ENCODE measurements at places on chromosomes 4 and X. TPM values are rescaled to one million over a fixed set of nuclear protein-coding genes. Genes with fewer than 3 reads are reported as not detected.

DNA sequence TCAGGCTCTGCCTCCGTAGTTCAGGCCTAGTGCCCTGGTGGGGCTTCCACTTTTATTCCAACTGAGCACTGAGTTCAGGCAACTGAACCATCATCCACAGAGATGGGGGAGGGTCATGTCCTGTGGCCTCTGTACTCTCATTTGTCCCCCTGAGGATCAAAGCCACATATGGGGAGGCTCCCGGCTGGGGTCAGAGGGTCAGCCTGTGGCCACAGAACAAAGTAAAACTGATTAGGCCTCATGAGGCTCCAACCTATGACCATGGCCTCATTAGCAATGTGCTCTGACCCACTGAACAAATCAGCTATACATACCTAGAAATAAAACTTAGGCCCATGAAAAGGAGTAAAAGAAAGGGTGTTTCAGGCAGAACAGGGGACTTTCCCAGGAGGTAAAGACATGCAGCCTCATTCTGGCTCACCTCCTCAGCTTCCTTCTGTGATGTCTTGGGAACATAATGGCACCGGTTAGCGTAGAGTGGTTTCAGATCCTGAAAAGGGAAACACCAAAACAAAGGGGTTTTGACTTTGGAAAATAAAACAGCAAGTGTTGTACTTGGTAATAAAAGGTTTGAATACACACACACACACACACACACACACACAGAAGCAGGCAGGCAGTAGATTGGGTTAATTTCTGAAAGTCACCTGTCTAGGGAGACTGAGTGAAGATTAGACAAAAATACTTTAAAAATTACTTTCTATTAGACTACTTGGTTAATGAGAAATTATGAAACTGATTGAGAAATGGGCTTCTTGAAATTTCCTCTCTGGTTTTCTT, 24.3 kb downstream of the TMEM255A start:
- no peak for DNase-seq

GRCh38 chr4:107453987-107454386, 266.0 kb downstream of the PAPSS1 start:
- no peak for DNase-seq

DNA sequence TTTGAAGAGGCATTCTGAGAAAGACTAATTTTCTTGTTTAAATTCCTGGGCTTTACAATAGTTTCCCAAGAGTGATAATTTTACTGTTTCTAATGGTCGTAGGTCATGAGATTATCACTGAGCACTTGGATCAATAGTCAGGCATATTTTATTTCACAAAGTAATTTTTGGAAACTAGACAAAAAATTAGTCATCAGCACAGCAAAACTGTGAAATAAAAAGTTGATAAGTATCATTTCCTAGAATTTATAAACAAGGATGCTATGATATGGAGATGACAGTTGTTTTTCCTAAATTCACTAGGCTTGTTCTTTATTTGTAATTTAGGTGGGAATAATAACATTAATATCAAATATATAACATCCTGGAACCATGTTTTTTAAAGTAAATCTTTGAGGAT, 33.0 kb downstream of the SULT1B1 start:
- no peak for DNase-seq

GRCh38 chr4:145819101-145819852, 119.3 kb downstream of the ZNF827 start:
- no peak for DNase-seq

DNA sequence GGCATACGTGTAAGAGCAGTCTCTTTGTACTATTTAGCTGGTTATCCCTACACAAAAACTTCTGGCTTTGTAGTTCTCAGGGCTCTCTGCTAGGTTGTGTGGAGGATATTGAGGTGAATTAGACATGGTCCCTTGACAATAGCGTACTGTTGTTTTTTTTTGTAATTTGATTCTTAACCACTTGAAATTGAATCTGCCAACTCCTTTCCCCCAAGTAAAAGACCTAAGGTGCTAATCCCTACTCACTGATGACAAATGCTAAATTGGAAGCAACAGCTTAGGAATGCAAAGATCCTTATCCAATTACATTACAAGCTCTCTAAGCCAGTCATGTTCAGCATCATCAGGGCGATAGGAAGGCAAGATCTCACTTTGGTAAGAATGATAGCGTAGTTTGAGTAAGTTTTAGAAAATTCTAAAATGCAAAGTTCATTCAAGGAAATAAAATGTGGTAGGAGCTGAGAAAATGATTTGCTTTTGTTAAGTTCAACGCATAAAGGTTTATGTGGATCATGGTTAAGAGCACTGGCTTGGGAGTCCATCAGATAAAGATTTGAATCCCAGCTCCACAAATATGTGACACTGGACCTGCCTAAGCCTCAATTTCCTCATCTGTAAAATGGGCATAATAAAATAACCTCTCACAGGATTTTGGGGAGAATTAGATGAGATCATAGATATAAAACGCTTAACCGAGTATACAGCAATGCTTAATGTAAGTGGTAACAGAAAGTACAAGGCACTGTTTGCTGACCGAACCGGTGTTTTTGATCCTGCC, 39.3 kb downstream of the DOCK11 start:
- no peak for DNase-seq

DNA sequence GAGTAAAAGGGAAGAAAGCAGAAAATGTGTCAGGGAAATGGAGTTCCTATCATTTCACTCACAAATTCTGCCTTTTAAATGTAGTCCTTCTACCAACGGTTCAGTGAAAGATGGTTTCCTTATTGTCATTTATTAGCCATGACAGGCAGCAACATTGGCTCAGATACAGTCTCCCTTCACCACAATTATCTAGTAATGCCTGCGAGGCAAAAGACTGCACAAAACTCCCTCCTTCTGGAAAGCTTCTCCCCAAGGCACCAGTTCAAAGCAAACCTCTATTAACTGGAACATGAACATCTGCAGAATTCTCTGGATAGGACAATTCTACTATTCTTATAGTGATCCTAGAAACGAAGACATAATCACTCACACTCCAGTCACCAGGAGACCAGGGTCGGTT, 28.3 kb downstream of the DCTD start:
- no peak for DNase-seq

GRCh38 chr4:70759126-70759525, 37.4 kb downstream of the RUFY3 start:
- no peak for DNase-seq

GRCh38 chr4:73170518-73171198, 87.9 kb downstream of the ANKRD17 start:
- no peak for DNase-seq

DNA sequence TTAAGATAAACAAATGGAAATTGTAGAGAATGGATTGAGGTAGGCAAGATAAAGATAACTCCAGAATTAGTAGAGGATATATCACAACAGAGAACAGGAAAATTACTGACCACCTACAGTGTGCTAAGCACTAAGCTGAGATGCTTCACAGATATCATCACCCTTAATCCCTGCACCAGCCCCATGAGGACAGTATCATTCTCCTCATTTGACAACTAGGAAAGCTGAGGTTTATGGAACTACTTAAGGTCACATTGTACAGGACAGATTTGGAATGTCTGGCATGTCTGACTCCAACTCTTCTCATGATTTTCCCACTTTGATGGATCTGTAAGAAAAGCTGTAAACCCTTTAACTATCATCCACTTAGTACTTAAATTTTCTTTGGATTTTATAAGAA, 95.5 kb downstream of the CASK start:
- DNase-seq: no peak

GRCh38 chr4:2077537-2078460, 18.7 kb downstream of the NAT8L start:
- DNase-seq: no peak

DNA sequence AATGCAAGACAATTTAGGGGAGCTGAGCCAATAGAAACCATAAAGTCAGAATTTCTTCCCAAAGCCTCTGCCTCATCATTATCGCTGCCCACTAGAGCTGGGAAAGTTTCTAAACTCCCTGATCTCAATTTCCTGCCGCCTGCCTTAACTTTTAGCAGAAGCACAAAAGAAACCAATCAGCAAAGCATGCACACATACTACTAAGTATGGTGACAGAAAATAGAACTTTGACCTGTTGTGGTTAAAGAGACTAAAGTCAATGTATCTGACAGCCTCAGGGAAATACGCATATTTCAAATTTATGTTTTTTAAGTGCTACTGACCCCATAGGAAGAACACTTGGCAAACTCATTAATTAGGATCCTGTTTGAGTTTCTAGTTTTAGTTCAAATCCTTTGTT, 10.1 kb downstream of the STK26 start:
- DNase-seq: no peak

PPP2R2C gene
- 0.19 TPM for total RNA-seq

PRDM5 gene
- 24.1 TPM for total RNA-seq

IL2RG gene
- 0.41 TPM for total RNA-seq

CD40LG gene
- not detected for total RNA-seq

DNA sequence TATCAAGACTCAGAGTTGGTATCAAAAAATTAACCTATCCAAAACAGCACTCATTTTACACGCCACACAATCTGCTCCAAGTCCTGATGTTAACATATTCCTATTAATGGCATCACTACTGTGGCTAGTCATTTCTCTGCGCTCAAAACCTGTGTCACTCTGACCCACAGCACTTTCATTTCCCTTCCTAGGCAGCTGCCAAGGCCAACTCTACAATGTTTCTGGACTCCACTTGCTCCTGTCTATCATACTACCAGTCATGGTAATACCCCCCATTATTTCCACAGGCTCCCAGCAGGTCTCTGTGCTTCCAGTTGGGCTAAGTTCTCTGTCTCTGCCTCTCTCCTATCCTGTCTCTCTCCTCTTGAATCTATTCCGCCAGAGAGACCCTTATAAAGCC, 323.6 kb downstream of the NR3C2 start:
- no peak for DNase-seq

All from progenitor cell of endocrine pancreas (in vitro differentiated cells).